ENCODE measurements at places on chromosomes 7 and 10. TPM values are rescaled to one million over a fixed set of nuclear protein-coding genes. Genes with fewer than 3 reads are reported as not detected.

DNA sequence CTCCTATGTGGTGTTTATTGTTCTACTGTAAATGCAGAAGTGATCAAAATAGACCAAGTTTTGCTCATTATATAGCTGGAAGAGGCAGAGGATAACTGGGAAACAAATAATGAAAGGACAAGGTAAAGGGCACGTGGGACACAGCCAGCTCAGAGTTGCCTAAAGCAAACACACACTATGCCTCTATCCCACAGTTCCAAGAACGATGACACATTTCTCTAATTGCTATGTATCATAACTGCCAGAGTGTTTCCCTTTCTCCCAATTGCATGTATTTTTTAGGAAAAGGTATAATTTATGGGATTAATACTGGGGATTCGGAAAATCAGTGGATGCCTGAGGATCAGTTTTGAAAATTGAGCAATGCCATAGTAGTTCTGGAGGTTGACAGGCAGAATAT lies 49.0 kb downstream of the CCDC71L start:
- H3K27ac ChIP-seq: no peak overlapping the region
- no peaks in the 10 kb centered on the region for H3K36me3 ChIP-seq
- no peak for DNase-seq
- no peaks in the 10 kb centered on the region for H3K4me1 ChIP-seq
- H3K27me3 ChIP-seq: no peaks in the 10 kb centered on the region

DNA sequence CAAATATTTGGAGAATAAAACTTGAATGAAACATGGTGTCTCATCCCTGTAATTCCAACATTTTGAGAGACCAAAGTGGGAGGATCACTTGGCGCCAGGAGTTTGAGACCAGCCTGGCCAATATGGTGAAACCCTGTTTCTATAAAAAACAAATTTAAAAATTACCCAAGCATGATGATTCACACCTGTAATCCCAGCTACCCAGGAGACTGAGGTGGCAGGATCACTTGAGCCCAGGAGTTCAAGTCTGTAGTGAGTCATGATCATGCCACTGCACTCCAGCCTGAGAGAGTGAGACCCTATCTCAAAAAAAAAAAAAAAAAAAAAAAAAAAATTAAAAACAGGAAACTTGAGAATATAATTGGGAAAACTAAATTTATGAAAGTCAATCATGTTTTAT lies 481.1 kb downstream of the SEMA3D start:
- no peak overlapping the region for H3K27ac ChIP-seq
- no peak for DNase-seq
- H3K36me3 ChIP-seq: no peaks in the 10 kb centered on the region
- no peaks in the 10 kb centered on the region for H3K4me1 ChIP-seq

DNA sequence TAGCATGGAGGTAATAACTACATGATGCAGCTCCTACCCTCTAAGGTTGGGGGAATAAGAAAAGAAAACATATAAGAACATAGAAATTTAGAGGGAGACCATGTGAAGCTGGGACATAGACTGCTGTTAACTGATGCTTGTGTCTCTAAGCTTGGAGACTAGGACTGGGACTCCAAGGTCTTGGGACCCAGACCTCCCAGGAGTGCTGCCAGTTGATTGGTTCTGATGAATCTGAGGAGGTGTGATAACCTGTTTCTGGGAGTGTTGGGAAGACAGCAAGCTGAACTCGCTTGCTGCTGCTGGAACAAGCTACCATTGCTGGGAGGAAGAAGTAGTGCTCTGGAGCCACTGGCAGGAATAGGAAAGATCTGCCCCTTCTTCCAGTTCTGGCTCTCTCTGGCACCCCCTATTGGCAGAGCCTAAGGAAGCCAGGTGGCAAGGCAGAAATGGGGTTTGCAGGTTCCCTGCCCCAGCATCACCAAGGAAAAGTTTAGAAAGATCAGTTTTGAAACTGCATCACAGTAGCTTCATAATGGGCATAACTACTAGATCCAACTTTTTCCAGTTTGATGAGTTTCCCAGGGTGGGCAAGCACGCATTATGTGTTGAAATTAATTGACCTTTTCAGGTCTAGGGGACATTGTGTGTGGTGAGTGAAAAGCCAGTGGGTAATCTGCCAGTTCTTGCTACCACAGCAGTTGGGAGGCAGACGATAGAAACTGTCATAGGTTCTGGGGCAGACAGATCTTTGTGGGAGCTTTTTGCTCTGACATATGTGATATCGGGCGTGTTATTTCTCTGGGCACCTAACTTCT lies 140.7 kb downstream of the SND1 start:
- no peak for DNase-seq
- H3K4me1 ChIP-seq: peaks cover 2% of the 10 kb centered on the region
- H3K27ac ChIP-seq: no peak overlapping the region
- no peaks in the 10 kb centered on the region for H3K36me3 ChIP-seq

- H3K36me3 ChIP-seq: no peaks in the 10 kb centered on the region
- H3K27me3 ChIP-seq: peaks cover 12% of the 10 kb centered on the region
- peaks cover 10% of the 10 kb centered on the region for H3K4me1 ChIP-seq
- no peak for DNase-seq
Observed at GRCh38 chr10:51079766-51080165, 5.5 kb downstream of the PRKG1 start.

- no peaks in the 10 kb centered on the region for H3K4me1 ChIP-seq
- H3K27ac ChIP-seq: no peak overlapping the region
- DNase-seq: no peak
- H3K36me3 ChIP-seq: no peaks in the 10 kb centered on the region
- H3K4me3 ChIP-seq: no peak overlapping the region
Observed at GRCh38 chr10:49106451-49106850, 8.9 kb downstream of the VSTM4 start.

DNA sequence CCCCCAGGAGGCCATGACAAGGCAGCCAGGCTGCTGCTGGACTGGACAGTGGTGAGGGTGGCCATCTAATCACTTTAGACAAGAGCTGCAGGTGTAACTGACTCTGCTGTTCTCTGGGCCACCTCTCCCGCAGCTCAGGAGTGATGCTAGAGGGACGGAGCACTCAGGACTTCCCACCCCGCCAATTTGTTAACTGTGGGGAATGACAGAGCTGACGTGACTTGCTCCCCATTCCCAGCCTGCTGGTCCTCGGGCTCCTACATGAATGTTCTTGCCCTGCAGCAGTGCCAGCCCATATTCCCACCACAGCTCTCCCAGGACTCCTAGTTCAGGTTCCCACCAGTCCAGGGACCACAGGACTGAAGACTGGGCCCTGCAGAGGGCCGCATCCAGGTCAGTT lies 16.7 kb upstream of the NPFFR1 start:
- no peaks in the 10 kb centered on the region for H3K27me3 ChIP-seq
- H3K36me3 ChIP-seq: no peaks in the 10 kb centered on the region
- H3K4me3 ChIP-seq: no peak overlapping the region
- DNase-seq: no peak
- H3K4me1 ChIP-seq: no peaks in the 10 kb centered on the region

- no peaks in the 10 kb centered on the region for H3K27me3 ChIP-seq
- no peaks in the 10 kb centered on the region for H3K4me1 ChIP-seq
- peaks cover 5% of the 10 kb centered on the region for H3K36me3 ChIP-seq
- no peak for DNase-seq
- H3K4me3 ChIP-seq: peak overlapping the region; percentile 50
Observed at GRCh38 chr7:6576024-6576866, 1.0 kb upstream of the ZDHHC4 start.

GRCh38 chr7:88226201-88226600 lies 6.4 kb upstream of the SRI start:
- H3K36me3 ChIP-seq: no peaks in the 10 kb centered on the region
- DNase-seq: no peak
- H3K4me1 ChIP-seq: peaks cover under 1% of the 10 kb centered on the region
- no peaks in the 10 kb centered on the region for H3K27me3 ChIP-seq

GRCh38 chr10:93991596-93992284 lies 2.0 kb upstream of the PLCE1 start:
- H3K27me3 ChIP-seq: peaks cover 5% of the 10 kb centered on the region
- H3K36me3 ChIP-seq: no peaks in the 10 kb centered on the region
- peak; percentile 93 for DNase-seq
- no peak overlapping the region for H3K4me3 ChIP-seq
- no peaks in the 10 kb centered on the region for H3K4me1 ChIP-seq

FKBP9 gene
- 81.6 TPM for total RNA-seq

HOXA3 gene
- total RNA-seq: 1.4 TPM

LIPJ gene
- total RNA-seq: not detected

GRCh38 chr7:64908358-64908757 lies 5.3 kb downstream of the ZNF273 start:
- H3K27ac ChIP-seq: no peak overlapping the region
- H3K36me3 ChIP-seq: no peaks in the 10 kb centered on the region

DNA sequence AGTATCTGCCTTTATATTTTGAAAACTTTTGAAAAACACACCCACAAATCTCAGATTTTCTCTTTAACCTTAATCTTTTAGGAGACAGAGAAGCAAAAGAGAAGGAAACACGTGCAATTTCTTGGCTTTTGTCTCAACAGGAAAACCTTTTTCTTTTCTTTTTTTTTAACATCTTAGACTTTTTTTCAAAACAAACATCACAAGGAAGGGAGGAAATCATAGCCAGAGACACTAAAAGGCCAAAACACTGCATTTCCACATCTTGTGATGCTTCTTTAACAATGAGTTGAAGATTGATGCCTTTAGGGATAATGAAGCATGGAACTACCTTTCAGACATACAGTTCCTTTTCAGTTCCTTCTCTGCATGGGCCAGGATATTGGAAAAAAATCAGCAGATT lies 136.6 kb upstream of the NRBF2 start:
- no peak overlapping the region for H3K4me3 ChIP-seq
- H3K27me3 ChIP-seq: peaks cover 8% of the 10 kb centered on the region
- no peak for DNase-seq
- peaks cover 3% of the 10 kb centered on the region for H3K4me1 ChIP-seq
- no peaks in the 10 kb centered on the region for H3K36me3 ChIP-seq

DNA sequence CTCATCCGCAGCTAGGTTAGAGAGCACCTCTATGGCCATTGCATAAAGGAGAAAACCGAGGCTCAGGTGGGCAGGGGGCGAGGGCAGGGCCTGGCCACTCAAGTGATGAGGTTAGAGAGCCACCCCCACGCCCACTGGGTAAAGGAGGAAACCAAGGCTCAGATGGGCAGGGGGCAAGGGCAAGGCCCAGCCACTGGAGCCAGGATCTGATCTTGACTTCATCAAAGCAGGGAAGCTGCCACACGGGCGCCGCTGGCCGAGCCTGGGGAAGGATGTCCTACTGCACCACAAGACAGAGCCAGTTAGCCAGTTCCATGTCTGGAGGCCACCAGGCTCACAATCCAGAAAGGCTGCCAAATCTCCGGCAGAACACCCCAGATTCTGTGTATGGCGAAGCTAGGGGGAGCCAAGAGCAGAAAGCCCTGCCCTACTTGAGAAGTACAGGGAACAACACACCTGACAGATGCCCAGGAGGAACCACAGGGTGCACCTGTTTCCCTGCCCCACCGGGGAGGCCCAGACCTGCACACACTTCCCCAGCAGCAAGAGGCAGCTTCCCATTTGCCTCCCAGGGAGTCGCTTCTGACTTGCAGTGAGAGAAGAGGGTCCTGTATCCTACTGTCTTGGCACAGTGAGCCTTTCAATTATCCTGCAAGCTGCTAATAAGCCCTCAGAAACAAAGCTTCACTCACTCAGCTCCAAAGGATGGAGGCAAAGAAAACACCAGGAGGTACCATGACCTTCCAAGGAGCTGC lies 101.9 kb downstream of the TNS3 start:
- no peaks in the 10 kb centered on the region for H3K36me3 ChIP-seq
- no peaks in the 10 kb centered on the region for H3K27me3 ChIP-seq
- DNase-seq: no peak
- no peak overlapping the region for H3K4me3 ChIP-seq

DNA sequence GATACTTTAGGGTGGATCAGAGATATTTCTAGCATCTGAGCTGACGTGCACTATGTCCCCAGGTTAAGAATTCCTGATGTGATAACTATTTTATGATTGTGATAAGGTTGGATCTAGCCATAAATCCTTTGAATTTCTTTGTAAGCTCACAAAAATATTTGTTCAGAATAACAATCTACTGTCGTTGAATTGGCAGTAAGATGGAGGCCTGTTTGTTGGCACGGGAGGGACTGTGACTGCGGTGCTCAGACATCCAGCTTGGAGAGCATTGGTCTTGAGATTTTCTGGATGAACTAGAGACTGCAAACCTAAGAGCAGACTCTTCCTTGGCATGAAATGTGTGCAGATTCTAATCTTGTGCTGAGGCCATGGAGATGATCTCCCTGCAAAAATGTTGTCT lies 131.1 kb downstream of the LRRC4 start:
- H3K27ac ChIP-seq: no peak overlapping the region
- peaks cover 52% of the 10 kb centered on the region for H3K4me1 ChIP-seq
- H3K4me3 ChIP-seq: no peak overlapping the region

DNA sequence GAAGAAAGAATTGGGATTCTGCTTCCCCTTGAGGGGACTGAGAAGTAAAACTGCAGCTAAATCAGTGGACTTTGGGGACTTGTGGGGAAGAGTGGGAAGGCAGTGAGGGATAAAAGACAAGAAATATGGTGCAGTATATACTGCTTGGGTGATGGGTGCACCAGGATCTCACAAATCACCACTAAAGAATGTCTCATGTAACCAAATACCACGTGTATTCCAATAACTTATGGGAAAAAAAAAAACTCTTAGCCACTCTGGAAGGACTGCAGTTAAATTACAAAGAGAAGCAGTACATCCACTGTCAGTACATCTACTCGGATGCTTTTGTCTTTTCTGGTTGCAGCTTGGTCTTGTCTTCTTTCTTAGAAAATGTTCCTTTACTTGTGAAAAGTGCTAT lies 27.4 kb upstream of the GOT1 start:
- H3K36me3 ChIP-seq: no peaks in the 10 kb centered on the region
- no peak overlapping the region for H3K4me3 ChIP-seq
- no peaks in the 10 kb centered on the region for H3K27me3 ChIP-seq
- H3K27ac ChIP-seq: no peak overlapping the region

- no peak for DNase-seq
- H3K36me3 ChIP-seq: no peaks in the 10 kb centered on the region
- no peaks in the 10 kb centered on the region for H3K27me3 ChIP-seq
- H3K4me1 ChIP-seq: no peaks in the 10 kb centered on the region
Observed at GRCh38 chr10:9681655-9682054, 1336.0 kb upstream of the CELF2 start.

DNA sequence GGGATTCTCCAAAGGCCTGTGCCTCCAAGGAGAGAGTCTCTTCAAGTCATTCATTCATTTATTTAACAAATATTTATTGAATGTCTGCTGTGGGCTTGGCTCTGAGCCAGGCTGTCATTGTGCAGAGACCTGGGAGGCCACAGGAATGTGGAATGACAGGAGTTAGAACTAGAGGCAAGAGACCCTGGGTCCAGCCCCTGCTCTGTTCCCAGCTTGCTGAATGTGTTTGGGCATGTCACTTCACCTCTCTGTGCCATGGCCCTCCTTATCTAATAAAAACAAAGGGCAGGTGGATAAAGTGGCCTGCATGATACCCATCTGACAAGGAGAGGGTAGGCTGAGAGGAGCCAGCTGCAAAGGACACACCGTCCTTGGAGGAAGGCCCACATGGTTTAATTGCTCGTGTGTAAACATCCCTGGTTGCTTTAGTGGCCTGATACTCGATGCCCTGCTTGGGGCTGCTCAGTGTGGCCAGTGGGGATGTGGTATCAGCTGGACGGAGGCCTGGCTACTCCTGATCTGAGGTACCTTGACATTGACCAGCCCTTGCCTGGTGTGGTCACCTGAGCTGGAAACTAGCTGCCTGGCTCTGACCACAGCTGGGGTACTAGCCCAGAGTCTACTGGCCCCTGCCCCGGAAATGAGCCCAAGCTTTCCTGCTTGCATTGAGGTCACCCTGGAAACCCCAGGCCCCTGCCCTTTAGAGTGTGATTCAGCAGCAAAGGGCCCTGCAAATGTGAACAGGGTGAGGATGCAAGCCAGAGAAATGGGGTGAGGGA lies 116.2 kb downstream of the CDH23 start:
- H3K27ac ChIP-seq: no peak overlapping the region
- H3K27me3 ChIP-seq: no peaks in the 10 kb centered on the region
- H3K4me3 ChIP-seq: no peak overlapping the region

EFCAB10 gene
- total RNA-seq: not detected

- H3K27ac ChIP-seq: no peak overlapping the region
- no peaks in the 10 kb centered on the region for H3K36me3 ChIP-seq
- peaks cover 3% of the 10 kb centered on the region for H3K4me1 ChIP-seq
- peak; percentile 23 for DNase-seq
- H3K27me3 ChIP-seq: no peaks in the 10 kb centered on the region
Observed at GRCh38 chr10:86349474-86349873, 17.1 kb downstream of the GRID1 start.

All from cardiac muscle cell (in vitro differentiated cells and primary cell).